ENCODE measurements at places on chromosomes 4 and X.

DNA sequence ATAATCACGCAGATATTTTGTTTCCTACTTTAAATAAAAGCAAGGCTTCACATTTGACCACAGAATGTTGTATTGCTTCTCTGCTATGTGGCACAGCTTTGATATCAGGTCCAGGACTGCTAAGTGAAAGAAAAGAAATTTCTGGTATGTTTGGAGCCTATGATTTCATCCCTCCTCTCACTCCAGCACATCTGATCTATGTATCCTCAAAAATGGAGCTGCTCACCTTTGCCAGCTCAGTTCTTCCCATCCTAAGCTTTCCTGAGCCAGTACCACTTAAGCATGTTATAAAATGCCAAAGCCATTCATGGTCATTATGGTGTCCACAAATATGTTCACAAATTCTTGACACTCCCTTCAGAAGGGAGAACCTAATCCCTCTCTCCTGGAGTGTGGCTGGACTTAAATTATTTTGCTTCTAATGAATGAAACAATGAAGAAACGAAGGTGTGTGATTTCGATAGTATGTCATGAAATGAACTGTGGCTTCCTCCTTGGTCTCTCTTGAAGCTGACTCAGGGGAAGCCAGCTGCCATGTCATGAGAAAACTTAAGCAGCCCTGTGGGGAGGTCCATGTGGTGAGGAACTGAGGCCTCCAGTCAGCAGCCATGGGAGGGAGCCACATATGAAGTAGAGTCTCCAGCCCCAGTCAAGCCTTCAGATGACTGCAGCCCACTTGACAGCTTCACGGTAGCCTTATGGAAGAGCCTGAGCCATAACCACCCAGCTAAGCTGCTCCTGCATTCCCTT is 207.7 kb downstream of the MGST2 start:
- DNase-seq = no peak

- DNase-seq = no peak
Measured at GRCh38 chr4:151698213-151698612, 62.6 kb downstream of the GATB start.

- no peak for DNase-seq
Measured at GRCh38 chr4:6855692-6856297, 53.8 kb upstream of the TBC1D14 start.

GRCh38 chrX:39559229-39559628 is 538.5 kb downstream of the BCOR start:
- DNase-seq = no peak

- DNase-seq = no peak
Measured at GRCh38 chr4:145266881-145267280, 86.5 kb upstream of the OTUD4 start.

DNA sequence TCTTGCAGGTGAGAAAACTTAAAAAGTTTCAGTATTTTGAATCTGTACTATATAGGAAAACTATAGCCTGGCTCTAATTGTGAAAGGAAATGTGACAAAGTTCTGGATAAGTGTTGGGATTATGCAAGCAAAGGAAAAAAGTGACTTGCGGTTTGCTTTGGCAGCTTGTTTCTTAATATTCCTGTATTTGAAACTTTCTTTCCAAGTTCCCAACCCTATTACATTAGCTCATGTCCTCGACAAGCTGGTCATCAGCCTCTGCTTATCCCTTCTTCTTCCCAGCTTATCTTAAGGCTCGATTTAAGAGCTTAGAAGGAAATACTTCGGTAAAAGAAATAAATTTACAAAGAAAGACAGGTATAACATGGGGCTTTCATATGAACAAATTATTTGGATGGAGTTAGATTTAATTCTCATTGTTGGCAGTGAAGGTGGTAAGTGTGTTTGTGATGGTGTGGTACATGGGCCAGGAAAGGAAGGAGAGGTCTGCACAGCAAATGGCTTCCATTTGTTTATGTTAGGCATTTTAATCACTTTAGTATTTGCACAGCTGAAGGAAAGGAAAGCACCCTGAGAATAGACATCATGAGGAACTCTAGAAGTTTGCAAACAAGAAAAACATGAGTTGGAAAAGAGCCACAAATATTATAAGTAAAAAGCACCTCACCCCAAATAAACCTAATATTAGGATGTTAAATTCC is 5.1 kb upstream of the MYOZ2 start:
- no peak for DNase-seq

- DNase-seq = no peak
Measured at GRCh38 chr4:162912482-162912881, 254.2 kb downstream of the NAF1 start.

DNA sequence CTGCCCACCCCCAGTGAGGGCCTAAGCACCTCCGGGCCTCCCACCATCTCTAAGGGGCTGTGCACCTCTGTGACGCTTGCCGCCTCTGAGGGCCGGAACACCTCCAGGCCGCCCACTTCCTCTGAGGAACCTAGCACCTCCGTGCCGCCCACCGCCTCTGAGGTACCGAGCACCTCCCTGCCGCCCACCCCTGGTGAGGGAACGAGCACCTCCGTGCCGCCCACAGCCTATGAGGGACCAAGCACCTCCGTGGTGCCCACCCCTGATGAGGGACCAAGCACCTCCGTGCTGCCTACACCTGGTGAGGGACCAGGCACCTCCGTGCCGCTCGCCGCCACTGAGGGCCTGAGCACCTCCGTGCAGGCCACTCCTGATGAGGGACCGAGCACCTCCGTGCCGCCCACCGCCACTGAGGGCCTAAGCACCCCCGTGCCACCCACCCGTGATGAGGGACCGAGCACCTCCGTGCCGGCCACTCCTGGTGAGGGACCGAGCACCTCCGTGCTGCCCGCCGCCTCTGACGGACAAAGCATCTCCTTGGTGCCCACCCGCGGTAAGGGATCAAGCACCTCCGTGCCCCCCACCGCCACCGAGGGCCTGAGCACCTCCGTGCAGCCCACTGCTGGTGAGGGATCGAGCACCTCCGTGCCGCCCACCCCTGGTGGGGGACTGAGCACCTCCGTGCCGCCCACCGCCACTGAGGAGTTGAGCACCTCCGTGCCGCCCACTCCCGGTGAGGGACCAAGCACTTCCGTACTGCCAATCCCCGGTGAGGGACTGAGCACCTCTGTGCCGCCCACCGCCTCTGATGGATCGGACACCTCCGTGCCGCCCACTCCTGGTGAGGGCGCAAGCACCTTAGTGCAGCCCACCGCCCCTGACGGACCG is 977 bp downstream of the MAGEE1 start:
- no peak for DNase-seq

DNA sequence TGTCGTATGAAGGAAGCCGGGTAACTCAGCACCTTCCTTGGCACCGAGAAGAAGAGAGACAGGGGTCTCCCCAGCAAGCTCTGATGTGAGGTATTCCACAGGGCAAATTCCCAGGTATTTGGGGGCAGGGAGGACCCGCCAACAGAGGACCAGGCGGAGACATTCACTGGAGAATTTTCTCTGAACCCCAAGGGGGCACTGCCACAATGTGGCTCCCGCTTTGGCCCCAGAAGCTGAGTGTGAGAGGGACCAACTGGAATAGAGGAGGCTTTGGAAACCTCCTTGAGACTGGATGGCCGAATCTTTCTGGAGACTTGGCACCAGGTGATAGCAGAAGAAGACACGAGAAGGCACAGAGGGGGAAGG is 735 bp upstream of the GABRE start:
- DNase-seq = no peak

- no peak for DNase-seq
Measured at GRCh38 chr4:85107553-85107952, 141.1 kb upstream of the WDFY3 start.

GRCh38 chrX:40539214-40540142 is 41.3 kb upstream of the ATP6AP2 start:
- DNase-seq = peak; percentile 12

GRCh38 chr4:73593631-73594241 is 26.5 kb downstream of the RASSF6 start:
- DNase-seq = no peak

DNA sequence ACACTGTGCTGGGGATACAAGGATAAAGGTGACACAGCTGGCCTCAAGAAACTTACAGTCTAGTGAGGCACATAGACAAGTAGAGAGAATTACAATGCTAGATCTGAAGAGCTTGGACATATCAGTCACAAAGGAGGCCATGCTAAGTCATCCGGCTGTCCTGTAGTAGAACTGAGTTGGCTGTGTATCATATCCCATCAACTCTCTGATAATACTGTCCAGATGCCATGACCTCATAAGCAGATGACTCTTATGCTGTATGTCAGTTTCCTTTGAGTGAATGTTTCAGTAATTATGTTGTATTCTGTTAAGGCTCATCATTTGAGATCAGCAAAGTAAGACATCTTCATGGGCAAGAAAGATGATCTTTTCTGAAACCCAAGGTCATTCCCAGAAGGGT is 442.9 kb downstream of the MID1IP1 start:
- no peak for DNase-seq

- no peak for DNase-seq
Measured at GRCh38 chr4:80500613-80501012, 165.1 kb downstream of the CFAP299 start.

GRCh38 chr4:86221002-86221401 is 138.9 kb downstream of the MAPK10 start:
- DNase-seq = no peak

GRCh38 chr4:24645765-24646550 is 61.6 kb upstream of the DHX15 start:
- no peak for DNase-seq

DNA sequence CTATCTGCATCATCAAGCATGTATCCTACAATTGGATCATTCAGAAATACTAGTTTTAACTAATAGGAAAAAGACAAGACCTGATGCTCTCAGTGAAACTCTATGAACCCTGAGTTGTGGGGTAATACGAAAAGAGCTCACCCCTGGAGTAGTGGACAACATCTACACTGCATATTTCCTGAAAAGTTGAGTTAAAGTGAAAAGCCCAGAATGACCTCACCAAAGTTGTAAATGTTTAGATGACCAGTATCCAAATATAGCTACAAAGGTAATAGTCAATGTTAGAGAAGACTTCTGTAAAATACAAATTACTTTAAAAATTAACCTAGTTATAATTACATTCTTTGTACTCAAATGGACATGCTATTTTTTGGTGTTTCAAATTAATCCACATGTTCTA is 52.8 kb upstream of the SRPX start:
- DNase-seq = no peak

DNA sequence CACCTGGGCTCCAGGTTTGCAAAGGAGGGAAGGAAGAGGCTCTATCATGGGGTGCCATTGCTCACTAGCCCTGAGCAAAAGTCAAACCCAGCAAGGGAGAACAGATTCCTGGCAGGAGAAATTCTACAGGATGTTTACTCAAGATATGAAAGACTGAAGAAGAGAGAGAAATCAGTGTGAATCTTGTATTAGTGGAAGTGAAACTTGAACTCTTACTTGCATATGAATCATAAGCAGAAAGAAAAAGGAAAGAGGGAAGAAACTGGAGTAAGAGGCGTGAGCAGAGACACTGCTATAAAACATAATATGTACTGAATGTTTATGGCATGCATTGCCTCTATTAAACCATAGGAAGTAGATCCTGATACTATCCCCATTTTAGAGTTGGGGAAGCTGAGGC is 60.9 kb downstream of the C4orf46 start:
- DNase-seq = no peak

- DNase-seq = no peak
Measured at GRCh38 chr4:61201961-61202637, 2.0 kb downstream of the ADGRL3 start.

- no peak for DNase-seq
Measured at GRCh38 chrX:134246282-134246681, 9.3 kb downstream of the CCDC160 start.

GRCh38 chrX:17692709-17693346 is 44.5 kb upstream of the SCML1 start:
- DNase-seq = no peak

- DNase-seq = no peak
Measured at GRCh38 chrX:69503228-69503781, 821 bp upstream of the NALF2 start.

GRCh38 chr4:154124539-154125255 is 335.8 kb upstream of the SFRP2 start:
- DNase-seq = no peak

GRCh38 chrX:71994601-71995000 is 84.0 kb downstream of the NHSL2 start:
- DNase-seq = no peak

DNA sequence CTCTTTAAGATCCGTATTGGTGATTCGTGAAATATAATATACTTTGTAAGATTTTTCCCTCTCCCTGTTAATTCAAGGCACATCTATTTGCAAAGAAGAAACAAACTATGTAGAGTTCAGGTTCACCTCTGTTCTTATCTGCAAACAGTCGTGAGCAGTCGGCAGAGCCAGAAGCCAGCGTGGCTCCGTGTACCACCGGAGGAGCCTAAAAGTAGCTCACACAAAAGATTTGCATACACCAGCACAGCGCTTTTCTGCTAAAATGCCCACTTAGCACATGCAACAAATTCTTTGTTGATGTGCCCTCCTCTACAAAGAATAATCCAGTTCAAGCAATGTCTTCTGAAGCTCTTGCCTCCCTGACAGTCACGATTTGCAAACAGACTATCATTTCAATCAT is 416.0 kb upstream of the TENM3 start:
- DNase-seq = no peak

DNA sequence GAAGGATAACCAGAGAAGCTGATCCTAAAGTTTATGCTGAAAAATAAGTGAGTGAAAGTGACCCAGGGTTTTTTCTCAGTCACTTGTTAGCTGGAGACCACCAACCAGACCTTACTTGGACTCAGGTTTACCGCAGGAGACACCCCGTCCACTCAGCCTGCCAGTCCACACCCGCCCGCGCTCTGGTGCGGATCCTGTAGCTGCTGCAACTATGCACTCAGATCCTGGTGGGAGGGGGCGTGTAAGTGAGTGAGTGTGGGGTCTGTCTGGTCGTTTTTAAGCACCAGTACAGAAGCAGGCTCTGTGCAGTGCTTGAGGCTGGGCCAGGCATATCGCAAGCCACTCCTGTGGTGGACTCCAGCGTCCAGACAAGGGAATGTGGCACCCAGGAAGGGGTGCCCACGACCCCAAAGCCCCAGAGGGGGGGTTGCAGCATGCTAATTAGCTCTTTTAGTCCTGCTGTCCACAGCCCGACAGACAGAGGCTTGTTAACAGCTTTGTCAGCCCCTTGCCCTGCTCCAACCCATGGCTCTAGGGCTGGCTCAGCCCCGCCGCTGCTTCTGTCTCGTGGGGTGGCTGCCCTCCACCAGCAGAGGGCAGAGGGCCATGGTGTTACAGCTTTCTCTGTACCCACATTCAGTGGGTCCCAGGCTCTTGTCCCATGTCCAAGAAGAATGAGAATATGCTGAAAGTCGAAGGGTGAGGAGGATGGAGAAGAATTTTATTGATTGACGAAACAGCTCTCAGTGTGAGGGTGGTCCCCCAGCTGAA is 40.4 kb upstream of the PPP1R2C start:
- no peak for DNase-seq

DNA sequence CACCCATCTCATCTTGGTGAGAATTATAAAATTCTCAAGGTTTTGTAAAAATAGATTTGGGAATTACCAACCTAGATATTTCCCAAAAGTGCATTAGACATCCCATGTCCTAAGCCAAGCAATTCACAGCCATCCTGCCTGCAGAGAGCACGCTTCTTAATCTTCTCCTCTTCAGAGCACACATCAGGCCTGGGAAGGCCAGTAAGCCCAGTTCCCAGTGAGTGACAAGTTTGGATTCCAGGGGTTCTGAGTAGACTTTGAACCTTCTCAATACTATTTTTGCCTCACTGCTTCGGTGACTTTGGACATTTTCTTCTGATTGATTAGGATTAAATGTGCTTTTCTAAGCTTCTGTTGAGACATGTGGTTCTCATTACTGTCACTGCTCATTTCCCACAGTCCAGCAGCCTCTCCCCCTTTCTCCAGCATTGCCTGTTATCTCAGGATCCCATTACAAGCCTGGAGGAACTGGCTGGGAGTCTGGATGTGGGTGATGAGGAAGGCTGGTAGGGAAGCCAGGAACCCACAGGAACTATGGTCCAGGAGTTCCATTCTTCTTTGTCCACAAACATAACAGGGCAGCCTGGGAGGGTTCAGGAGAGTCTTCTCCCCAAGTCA is 56.4 kb upstream of the TMEM150C start:
- DNase-seq = no peak
